ENCODE measurements at places on chromosomes 1 and 21.

DNA sequence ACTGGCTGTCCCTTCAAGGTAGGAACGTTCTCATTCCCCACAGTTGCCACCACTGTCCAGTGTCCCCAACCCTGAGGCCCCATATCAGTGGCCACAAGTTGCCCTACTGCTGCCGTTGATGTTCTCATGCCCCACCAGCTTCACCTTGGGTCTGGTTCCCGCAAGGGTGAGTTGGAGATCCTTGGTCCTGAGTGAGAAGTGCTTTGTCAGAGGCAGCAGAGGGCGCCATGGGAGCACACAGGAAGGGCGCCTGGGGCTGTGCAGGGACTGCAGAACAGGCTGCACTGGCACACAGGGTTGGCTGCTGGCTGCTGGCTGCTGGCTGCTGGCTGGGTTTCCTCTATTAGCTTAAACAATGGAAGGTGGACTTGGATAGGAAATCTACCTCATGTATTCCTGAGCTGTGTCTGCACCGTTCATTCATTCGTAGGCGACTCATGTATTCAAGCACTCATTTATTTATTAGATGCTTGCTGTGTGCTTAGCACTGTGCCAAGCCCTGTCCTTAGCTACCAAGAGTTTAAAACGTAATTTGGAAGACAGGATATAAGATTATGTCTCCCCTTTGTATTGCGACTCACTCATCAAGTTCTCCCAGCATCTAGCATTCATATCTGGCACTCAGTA is 2.1 kb upstream of the S100A9 start:
- peak; percentile 54 for DNase-seq

- no peak for DNase-seq
Observed at GRCh38 chr21:44774972-44775371, 26.6 kb downstream of the UBE2G2 start.

- DNase-seq: no peak
Observed at GRCh38 chr1:197435224-197435623, 167.2 kb downstream of the CRB1 start.

- no peak for DNase-seq
Observed at GRCh38 chr1:2819429-2819828, 17.9 kb upstream of the TTC34 start.

GRCh38 chr1:17181781-17182464 is 23.0 kb upstream of the PADI1 start:
- no peak for DNase-seq

GRCh38 chr1:108669679-108670078 is 8.8 kb upstream of the HENMT1 start:
- no peak for DNase-seq

- no peak for DNase-seq
Observed at GRCh38 chr1:25760122-25760719, 39.8 kb upstream of the SELENON start.

- no peak for DNase-seq
Observed at GRCh38 chr21:44592446-44593311, at the start of gene KRTAP10-6. KRTAP10-6 (minus strand) TSS chr21:44592505; CDS start chr21:44592484, 21 bp downstream.

GRCh38 chr21:41948901-41949300 is 4.9 kb downstream of the C2CD2 start:
- no peak for DNase-seq

DNA sequence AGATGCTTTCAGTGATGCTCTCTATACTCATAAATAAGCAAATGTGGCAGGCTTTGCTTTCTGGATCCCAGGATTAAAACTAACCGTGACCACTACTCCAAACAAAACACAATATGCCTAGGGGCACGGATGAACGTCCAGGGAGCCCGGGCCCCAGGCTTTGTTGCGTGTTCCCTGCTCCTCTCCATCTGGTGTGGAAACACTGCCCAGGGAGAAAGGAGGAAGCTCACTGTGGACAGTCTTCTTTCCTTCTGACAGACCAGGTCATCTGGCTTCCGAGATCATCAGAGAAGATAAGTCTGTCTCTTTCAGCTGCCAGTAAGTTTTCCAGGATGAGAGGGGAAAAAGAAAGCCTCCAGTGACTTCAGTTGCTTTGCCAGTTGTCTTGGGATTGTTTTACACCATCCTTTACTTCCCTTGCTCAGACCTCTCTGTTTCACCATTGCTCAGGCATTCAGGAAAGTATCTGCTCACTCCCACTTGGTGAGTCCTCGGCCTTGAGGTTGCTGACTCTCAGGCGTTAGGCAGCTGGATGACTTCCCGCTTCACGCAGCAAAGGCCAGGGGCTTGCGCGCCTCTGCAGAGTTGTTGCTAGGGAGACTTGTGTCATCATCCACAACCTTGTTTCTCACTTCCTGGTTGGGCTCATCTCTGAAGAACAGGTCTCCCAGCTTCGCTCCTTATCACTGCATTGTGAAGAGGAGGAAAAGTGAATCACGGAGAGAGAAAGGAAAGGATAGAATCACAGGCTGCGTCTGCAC is 20.6 kb upstream of the PGD start:
- no peak for DNase-seq

GRCh38 chr1:156838972-156839371 is 19.9 kb downstream of the INSRR start:
- peak; percentile 64 for DNase-seq

GRCh38 chr1:64882574-64883255 is 83.6 kb downstream of the JAK1 start:
- no peak for DNase-seq

DNA sequence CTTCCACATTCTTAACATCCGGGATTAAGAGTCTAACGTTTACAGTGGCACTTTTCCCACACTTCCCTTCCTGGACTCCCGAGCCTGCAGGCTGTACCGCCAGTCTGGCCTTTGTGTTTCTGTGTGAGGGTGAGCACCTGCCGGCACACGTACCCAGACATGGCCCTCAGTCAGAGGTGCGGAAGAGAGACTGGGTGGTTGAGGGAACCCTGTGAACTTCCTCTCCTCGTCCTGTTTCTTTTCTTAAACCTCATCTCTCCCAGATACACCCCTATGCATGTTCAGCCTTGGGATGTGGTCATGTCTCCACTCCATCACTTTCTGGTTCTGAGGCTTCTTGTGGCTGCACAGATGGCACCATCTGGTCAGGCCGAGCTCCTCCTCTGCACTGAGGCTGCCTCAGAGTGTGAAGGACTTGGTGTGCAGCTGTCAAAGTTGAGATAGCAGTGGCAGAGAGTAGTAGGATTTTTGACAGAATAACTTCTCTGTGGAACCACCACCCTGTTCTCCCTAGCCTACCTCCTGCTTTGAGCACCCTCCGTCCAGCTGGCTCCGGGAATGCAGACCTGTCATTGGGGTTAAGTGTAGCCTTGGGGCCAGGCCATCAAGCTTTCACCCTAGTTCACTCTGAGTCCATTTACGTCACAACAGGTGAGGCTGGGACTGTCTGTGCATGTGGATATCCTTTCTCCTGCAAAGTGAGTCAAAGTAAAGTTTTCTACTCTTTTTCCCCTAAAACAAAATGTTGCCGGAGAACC is 31.4 kb downstream of the VASH2 start:
- no peak for DNase-seq

GRCh38 chr1:97105531-97105930 is 383.9 kb downstream of the PTBP2 start:
- DNase-seq: no peak

DNA sequence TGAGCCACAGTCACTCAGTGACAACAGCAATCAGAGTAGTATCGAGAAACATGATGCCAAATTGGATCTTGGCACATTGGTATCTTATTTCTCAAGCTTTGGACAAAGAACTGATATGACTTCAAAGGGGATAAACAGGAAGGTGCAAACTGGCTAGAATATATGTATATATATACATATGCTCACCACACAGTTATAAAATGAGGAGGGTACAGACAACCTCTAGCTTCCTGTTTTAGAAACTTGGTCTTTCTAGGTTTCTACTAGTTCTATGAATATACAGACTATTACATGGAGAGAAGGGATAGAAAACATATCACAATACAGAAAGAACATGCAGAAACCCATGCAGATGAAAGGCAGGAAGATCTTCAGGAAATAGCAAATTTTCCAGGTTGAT is 292.1 kb upstream of the SNX7 start:
- DNase-seq: no peak

DNA sequence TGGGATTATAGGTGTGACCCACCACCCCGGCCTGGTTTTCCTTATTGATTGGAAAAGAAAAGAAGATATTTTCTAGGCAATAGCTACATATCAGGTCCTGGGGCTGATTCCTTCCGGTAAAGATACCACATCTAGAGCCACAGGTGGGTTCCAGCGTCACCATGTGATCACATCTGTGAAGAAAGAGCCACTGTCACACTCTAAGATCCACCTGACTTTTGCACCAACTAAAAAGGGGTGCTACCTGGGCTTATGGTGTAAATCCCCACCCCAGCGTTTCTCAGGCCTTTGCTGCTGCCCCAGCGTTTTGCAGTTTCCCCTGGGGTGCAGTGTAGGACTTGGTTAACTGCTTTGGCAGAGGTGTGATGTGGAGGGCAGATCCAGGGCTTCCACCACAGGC is 22.3 kb upstream of the PDE9A start:
- DNase-seq: no peak

DNA sequence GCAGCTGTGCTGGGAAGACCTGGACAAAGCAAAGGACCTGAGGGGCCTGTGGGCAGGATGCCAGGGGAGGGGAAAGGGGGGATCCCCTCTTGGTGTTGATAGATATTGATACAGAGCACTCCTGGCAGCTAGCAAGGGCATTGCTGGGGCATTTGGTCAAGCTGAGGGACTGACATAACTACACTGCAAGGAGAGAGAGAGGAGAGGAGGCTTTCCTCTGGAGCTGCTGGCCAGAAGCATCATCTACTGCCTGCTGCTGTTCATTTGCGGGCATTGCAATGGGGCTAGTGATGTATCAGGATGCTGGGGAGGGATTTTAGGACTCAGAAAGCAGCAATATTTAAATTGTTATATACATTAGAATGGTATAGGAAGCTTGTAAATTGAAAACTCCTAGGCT is 142.0 kb downstream of the ZNF648 start:
- no peak for DNase-seq

DNA sequence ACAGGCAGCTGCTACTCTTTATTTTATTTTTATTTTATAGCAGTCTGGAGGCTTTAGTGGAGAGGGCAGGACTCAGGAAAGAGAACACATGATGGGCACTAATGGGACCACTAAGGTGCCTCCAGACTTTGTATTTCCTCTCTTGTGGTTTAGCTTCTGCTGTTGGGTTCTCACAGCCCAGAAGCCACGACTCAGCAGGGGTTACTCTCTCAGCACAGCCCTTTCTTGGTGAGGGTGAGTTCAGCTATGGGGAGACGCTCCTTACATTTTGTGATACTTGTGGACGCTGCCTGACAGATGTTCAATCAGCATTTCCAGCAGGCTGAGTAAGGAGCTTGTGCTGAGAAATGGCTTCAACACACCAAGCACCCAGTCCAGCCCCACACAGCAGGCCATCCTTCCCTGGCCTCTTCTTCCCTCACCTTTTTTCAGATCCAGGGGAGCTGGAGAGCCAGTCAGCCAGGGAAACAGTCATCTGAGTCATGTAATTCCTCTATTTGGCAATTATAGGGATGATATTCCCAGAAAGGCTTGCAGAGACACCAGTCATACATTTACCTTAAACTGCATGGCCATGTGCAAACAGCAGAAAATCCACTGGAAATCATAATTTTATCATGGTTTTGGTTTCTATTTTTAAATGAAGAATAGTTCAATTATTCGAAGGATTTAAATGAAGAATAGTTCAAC is 53.2 kb upstream of the RAB3GAP2 start:
- DNase-seq: no peak

GRCh38 chr1:228825840-228826484 is 90.7 kb downstream of the RHOU start:
- DNase-seq: no peak

DNA sequence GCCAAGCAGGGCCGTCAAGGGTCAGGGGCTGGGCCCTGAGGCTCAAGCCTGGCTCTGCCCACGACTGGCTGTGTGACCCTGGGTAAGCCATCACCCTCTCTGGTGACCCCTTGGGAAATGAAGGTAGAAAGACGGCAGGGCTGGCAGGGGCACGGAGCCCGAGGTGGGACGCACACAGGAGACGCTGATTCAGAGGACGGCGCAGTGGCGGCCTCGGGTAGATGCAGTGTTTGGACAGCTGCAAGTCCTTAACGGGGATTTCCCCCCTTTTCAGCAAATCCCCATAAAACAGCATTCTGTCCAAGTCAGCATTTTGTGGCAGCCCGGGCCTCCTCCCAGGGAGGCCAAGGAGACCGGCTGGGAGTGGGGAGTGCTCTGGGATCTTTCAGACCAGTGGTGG is 16.7 kb downstream of the COL8A2 start:
- peak; percentile 67 for DNase-seq

- DNase-seq: no peak
Observed at GRCh38 chr21:43355925-43356289, 71.0 kb downstream of the SIK1 start.

- DNase-seq: no peak
Observed at GRCh38 chr21:45507523-45507875, 34.7 kb downstream of the SLC19A1 start.

DNA sequence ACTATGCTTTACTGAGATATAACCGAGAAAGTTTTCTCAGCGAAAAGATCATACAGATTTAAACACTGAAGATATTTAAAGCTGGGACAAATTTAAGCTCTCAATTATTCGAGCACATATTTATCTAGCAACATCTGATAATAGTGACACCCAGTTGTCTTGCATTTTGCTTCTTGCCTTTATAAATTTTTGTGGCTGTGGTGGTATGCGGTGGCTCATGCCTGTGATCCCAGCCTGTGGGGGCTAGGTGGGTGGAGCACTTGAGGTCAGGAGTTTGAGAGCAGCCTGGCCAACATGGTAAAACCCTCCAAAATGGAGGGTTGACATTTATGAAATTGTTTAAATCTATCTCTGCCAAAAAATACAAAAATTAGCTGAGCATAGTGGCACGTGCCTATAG is 312.2 kb downstream of the SPATA17 start:
- no peak for DNase-seq

DNA sequence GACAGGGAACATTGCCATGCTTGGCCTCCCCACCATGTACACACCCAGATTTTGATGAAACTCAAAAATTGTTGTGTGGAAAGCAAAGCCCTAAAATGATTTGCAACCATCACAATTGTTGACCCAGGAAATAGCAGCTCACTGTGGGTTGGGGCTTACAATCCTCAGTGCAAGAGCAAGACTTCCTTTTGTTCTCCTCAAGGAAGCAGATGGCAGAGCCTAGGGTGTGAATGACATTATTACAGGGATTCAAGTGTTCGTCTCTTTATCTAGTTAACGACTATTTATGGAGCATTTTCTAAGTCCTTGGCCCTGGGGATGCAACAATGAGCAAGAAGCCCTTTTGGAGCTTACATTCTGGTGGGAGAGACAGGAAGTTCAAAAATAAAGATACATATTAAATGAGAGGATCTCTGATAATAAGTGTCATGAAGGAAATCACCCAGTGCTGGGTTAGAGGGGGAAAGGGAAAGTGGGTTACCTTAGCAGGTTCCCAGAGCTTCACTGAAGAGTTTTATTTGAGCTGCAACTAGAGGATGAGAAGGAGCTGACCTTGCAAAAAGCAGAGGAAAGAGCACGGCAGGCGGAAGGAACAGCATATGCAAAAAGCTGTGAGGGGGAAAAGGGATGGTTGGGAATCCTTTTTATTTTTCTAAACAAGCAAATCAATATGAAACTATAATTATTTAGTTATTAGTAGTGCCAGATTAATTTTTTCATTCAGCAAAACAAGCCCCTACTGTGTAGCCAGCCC is 38.5 kb upstream of the ID3 start:
- no peak for DNase-seq

GRCh38 chr21:38945545-38946245 is 140.0 kb downstream of the ETS2 start:
- DNase-seq: no peak

- DNase-seq: no peak
Observed at GRCh38 chr1:21200767-21201166, 24.1 kb upstream of the EIF4G3 start.
